ENCODE measurements at places on chromosomes 3 and 15.

GRCh38 chr3:177358977-177359592, 161.8 kb upstream of the TBL1XR1 start:
- peak; percentile 40 for DNase-seq

DNA sequence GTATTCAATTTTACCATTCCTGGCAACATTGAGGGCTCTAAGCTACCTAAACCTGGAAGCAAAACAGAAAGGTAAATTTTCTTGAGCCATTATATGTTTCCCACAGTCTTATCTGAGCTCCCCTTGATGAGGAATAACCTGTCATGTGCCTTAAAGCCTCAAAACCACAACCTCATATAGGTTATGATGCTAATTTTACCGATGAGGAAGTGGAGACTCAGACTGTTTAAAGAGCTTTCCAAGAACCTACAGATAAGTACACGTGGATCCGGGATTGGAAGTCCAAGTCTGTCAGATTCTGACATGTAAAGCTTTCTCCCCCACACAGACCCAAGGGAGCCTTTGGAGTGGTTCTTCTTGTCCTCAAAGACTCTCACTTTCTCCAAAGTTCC, 140.5 kb downstream of the SEMA6D start:
- no peak for DNase-seq

DNA sequence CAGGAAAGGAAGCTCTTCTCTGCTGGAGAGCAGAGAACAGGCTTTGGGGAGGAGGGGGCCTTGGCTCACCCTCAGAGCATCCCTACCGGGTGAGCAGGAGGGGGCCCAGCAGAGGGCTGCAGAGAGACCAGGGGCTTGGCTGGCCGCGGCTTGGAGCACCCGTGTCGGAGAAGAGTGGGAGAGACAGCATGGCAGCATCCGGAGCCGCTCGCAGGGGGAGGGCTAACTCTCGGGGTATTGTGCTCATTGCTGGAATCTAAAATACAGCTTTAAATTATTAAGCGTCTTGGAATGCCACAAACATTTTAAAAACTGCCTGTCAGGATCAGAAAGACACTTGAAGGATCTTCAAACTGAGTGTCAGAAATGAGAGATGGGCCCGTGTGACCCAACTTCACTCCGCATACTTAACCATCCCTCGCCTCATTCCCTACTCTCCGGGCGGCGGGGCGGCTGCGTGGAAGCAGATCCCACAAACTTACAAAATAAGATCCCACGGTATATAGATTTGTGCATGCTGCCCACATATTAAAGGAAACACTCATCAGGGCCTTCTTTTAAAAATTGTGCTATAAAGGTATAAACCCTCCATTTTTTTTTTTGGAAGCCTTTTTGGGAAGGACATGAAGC, 53.9 kb downstream of the EIF4E3 start:
- DNase-seq = no peak

GRCh38 chr3:58419780-58420507, 13.7 kb downstream of the PDHB start:
- no peak for DNase-seq

DNA sequence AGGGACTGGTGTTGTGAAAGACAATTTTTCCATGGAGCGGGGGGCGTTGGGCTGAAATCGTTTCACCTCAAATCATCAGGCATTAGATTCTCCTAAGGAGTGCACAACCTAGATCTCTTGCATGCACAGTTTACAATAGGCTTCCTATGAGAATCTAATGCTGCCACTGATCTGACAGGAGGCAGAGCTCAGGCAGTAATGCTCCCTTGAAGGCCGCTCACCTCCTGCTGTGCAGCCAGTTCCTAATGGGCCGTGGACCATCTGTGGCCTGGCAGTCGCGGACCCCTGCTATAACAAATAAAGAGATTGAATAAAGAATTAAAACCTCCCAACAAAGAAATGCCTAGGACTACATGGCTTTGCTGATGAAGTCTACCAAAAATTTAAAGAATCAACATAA, 25.3 kb upstream of the ANKRD28 start:
- DNase-seq = no peak

GRCh38 chr3:26915208-26915607, 292.6 kb downstream of the LRRC3B start:
- DNase-seq = no peak

DNA sequence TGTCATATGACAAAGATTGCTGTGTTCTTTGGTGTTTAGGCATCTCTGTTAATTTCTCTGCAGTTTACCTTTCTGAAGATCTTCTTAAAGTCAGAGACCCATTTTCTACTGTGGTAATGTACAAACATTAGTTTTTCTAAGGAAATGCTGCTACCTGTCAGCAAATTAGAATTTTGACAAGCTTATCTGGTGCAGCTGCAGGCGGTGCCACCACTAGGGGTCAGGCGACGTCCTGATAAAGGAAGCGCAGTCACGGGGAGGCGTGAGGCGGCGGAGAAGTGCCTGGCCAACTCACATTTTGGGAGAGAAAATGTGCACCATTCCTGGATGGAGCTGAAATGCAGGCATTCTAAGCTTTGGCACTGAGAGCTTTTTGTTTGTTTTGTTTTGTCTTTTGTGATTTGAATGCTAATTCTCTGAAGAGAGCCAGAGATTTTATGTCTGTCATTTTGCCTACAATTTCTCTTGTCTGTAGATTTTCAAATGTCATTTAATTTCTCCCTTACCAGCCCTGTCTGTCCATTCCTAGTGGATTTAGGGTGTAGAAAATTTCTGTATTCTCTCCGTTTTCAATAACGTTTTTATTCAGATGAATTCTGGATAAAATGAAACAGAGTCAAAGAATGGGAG, 24.9 kb upstream of the SIAH2 start:
- peak; percentile 85 for DNase-seq

GRCh38 chr3:143083781-143084180, 35.8 kb upstream of the CHST2 start:
- DNase-seq = no peak

GRCh38 chr15:60584355-60584998, 105.5 kb upstream of the ICE2 start:
- DNase-seq = no peak

DNA sequence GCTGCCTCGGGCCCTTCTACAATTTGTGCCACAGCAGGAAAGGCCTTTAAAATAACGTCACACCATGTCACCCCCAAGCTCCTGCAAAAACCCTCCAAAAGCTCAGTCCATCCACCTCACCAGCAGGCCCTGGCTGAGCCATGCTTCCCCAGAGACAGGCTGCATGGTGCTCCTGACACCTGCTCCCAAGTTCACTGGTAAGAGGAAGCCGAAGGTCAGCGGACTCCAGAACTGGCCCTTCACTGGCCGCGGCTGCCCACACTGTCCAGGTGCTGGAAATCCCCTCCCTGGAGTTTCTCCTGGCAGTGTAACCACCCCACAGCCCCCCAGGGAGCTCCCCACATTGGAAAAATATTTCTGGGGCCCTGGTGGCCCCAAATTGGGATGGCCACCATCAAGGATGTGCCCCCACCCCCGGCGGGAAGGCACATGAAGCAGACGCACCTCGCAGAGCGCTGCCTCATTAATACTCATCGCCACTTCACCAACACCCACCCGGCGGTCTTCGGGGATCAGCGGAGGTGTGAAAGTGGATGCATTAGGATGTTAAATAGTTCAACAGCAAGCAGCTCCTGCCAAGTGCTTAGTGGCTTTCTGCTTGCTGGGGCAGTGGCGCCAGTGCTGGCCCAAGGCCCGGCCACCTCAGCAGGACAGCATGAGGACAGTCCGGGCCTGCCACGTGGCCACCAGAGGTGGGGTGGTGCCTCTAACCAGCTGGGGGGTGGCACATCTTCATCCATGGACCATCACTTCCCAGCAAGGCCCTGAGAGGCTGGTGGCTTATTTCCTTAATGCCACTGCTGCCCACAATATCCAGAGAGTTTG, 146.1 kb upstream of the IQSEC1 start:
- DNase-seq = no peak

DNA sequence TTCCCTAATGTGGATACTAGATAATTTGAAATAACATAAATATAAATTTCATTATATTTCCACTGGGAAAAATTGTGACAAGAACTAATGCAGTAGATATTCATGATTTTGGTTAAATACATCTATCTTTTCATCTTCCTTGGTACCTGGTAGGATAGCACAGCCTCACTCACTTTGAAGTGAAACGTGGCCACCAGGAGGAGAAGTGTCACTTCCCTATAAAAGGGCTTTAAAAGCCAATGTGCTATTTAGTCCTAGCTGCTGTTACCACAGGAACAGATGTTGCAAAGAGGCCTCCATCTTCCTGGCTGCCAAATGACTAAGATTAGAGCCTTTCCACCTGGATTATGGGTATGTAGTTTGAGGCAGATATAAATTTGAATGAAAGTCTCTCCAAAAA, 140.0 kb downstream of the PLOD2 start:
- DNase-seq = no peak

GRCh38 chr15:68526784-68527183, 52.0 kb upstream of the CORO2B start:
- DNase-seq = no peak

GRCh38 chr3:62374341-62375218, 1.2 kb upstream of the FEZF2 start:
- no peak for DNase-seq

DNA sequence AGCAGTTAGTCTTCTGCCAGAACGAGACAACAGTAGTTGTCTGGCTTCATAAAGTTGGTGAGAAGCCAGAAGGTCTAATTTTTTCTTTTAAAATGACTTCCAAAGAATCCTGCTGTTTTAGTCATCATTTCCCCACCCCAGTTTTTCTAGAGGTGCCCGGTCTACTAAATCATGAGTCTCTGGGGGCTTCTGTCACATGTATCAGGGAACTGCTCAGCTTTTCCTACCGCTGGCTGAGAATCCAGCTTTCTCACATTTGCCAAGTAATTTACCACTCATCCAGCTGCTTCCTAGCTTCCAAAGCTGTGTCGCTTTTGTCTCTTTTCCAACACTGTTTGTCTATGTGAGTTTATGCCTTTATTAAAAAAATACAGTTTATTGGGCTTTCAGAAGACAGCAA, 183.3 kb downstream of the NSUN3 start:
- DNase-seq = no peak

- DNase-seq = no peak
These were observed 238.6 kb downstream of the CHL1 start for GRCh38 chr3:435161-435560.

- DNase-seq = no peak
These were observed 46.8 kb downstream of the UBE2E2 start for GRCh38 chr3:23249961-23250360.

DNA sequence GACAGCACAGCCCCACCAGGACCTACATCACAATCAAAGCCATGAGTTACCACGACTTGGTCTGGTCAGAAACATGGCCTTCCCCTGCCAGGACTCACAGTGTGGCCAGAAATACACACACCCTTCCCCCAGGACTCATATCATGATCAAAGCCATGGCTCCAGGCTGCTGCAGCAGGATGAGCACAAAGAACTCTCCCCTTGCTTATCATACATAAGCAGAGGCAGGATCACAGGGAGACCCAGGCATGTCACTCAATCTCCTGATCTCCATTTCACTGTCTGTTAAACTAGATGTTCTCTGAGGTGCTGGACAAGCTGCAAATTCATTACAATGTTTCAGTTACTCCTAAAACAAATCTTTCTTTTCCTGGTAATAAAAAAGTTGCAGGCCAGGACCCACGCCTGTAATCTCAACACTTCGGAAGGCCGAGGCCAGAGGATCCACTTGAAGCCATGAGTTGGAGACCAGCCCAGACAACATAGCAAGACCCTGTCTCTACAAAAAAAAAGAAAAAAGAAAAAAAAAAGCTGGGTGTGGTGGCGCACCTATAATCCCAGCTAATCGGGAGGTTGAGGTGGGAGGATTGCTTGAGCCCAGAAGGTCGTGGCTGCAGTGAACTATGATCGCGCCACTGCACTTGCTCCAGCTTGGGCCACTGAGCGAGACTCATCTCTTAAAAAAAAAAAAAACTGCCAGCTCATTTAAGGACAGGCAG, 1.2 kb downstream of the PFKFB4 start:
- DNase-seq = no peak

DNA sequence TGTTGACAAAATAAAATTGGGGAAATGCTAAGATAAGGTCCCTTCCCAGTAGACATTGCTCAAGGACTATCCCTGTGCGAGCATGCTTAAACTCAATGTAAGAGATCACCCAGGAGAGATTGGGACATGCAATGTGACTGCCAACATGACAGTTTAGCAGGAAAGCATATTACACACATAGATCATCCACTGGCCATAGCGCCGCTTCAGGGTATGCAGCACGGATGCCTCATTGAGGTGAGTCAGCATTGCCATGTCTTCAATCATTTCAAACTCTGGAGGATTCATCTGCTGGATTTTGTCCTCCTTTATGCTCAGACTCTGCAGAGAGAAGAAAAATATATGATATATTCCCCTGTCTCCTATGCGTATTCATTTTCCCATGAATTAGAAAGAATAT, 8.9 kb downstream of the MYH15 start:
- no peak for DNase-seq

DNA sequence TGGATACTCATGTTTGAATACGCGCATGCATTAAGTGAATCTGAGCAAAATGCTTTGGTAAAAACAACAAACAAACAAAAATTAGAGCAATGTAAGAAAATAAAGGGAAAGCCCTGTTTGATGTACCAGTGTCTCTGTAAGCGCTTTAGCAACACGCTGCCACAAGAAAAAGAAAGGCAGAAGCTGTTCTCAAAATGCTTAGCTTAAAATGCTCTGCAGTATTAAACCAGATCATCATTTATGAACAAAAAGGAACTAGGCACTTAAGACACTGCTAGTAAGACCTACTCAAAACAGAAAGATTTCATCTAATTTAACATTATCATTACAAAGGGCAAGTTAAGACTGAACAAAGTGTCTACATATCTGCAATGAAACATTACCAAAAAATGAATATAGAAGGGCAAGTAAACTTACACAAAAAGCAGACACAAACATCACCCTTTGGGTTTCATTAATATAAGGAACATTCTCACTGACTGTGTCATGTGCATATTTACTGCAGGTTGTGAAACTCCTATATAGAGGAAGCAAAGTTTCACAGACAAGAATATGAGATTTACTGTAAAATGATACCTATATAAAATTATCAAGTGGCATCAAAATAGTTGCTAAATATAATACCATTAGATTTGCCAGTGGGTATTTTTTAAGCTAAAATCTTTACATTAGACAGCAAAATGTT, 102.1 kb downstream of the FBXL22 start:
- no peak for DNase-seq

- peak; percentile 43 for DNase-seq
These were observed 38.8 kb downstream of the TM2D3 start for GRCh38 chr15:101613130-101614000.

- no peak for DNase-seq
These were observed 121.8 kb upstream of the SLC6A11 start for GRCh38 chr3:10694179-10694578.

DNA sequence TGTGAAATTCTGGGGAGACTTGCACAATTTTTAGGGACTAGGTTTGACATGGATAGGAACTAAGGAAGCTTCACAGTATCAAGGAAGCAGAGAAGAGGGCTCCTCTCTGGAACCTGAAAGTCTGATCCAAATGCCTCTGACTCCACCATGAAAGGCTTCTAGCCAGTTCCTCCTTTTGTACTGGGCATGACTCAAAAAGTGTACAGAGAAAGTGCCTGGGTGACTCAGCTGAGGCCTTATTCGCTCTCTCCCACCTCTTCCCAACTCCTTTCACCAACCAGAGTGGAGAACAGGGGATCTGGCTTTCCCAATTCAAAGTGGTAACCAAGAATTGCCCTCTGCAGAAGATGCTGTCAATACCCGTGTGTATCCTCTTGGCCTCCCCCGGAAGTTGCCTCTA, 342.9 kb upstream of the PROK2 start:
- no peak for DNase-seq

GRCh38 chr3:197295871-197296270, 2.5 kb downstream of the DLG1 start:
- DNase-seq = no peak

GRCh38 chr3:100777271-100777670, 68.0 kb downstream of the TFG start:
- no peak for DNase-seq

- no peak for DNase-seq
These were observed 8.6 kb downstream of the CHD2 start for GRCh38 chr15:92908713-92909057.
